Fibroblast of pulmonary artery (primary cell): ENCODE measurements at places on chromosomes 3 and 15.

GRCh38 chr3:30894521-30895251, at the start of gene GADL1:
Gene GADL1 (minus strand): TSS chr3:30894661. CDS start chr3:30894614, 47 bp downstream.
- peak; percentile 11 for DNase-seq

- no peak for DNase-seq
Observed at GRCh38 chr15:41575282-41575681, 16.3 kb downstream of the TYRO3 start.

GRCh38 chr3:102735311-102735710, 300.5 kb downstream of the ZPLD1 start:
- DNase-seq = no peak

GRCh38 chr3:57038466-57039164, 21.8 kb upstream of the SPATA12 start:
- DNase-seq = no peak

DNA sequence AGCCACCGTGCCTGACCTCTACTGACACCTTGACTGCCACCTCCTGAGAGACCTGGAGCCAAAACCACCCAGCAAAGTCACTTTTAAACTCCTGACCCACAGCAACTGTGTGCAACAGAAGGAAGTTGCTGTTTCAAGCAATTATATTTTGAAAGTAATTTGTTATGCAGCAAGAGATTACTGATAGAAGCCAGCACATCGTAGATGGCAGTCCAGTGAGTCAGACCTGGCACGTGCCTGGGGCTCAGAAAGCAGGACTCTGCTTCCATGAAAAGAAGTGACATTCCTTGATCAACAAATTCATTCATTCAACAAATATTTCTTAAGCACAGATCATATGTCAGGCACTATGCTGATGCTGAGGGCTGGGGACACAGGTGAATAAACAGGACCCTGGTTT, 5.7 kb upstream of the CSPG4 start:
- peak; percentile 66 for DNase-seq

GRCh38 chr15:89081878-89082277, 6.4 kb upstream of the ABHD2 start:
- no peak for DNase-seq

DNA sequence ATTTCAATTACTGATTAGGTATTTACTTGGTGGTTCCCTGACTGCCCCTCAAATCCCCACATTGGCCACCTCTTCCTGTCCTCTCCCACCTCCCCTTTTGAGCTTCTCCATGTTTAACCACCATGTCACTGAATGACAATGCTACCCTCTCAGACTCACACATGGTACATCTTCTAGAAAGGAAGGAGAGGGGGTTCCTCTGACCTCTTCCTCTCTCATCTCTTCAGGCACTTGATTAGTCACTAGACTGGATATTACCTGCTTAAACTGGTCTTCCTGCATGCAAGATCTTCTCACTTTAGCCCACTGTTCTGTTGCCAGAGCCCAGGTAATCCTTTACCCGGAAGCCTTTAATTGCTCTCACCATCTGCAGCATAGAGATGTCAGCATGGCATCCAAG, 64.9 kb downstream of the DIPK2A start:
- no peak for DNase-seq

- DNase-seq = no peak
Observed at GRCh38 chr3:119616056-119616455, 18.4 kb downstream of the PLA1A start.

GRCh38 chr3:143207338-143207961, 87.9 kb downstream of the CHST2 start:
- DNase-seq = peak; percentile 46

DNA sequence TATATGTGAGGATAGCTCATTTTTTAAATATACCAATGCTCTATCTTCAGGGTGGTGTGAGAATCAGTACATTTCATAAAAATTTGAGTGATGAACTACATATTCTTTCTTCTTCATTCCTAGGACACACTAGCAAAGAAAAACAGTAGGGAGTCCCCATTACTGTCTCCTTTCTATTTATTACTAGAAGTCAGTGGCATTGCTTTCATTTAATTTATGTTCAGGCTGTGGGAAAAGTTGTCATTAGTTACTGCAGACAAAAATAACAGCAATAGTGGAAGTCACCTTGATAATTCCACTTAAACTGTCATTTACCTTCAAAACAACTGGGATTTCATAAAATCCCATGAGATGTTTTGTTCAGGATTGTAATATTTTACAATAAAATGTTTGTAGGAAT, 446.4 kb downstream of the GBE1 start:
- no peak for DNase-seq

- no peak for DNase-seq
Observed at GRCh38 chr3:130606336-130606735, 89.4 kb downstream of the COL6A6 start.

DNA sequence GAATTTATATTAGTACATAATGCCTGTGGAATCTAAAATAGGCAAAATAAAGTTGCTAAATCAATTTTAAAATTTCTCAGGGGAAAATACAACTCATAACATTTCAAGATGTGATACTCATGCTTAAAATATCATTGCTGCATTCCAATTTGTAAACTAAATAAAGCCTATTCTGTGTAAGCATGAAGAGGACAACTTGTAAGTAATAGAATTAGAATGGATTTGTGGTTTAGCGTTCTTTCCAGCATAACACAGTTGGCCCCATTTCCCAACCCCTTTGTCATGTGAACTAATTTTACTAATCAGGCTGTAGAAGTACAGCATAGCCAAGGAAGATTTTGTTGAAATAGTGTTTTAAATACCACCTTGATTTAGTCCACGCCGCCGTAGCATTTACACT, 437.2 kb downstream of the SI start:
- DNase-seq = no peak

- peak; percentile 85 for DNase-seq
Observed at GRCh38 chr3:101512646-101513418, at the start of gene SENP7. Gene SENP7 (minus strand): TSS chr3:101513212. CDS start chr3:101513130, 82 bp downstream.

- no peak for DNase-seq
Observed at GRCh38 chr3:43215663-43216275, 70.6 kb upstream of the SNRK start.

DNA sequence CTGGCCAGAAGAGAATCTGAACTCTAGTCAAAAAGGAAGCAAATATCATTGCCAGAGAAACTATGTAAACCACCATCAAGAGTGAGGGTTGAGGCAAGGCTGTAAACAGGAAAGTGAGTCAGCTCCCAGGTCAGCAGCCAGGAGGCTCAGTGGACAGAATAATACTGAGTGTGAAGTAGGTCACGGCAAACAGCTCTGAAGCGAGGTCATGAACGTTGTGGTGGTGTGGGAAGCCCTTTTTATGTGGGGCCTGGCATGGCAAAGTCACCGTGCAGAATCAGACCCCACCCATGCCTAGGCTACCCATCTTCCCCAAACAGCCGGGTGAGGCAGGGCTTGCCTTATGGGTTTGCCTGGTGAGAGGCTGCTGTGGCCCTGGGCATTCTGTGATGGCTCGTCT, 43.9 kb downstream of the THBS1 start:
- peak; percentile 93 for DNase-seq

DNA sequence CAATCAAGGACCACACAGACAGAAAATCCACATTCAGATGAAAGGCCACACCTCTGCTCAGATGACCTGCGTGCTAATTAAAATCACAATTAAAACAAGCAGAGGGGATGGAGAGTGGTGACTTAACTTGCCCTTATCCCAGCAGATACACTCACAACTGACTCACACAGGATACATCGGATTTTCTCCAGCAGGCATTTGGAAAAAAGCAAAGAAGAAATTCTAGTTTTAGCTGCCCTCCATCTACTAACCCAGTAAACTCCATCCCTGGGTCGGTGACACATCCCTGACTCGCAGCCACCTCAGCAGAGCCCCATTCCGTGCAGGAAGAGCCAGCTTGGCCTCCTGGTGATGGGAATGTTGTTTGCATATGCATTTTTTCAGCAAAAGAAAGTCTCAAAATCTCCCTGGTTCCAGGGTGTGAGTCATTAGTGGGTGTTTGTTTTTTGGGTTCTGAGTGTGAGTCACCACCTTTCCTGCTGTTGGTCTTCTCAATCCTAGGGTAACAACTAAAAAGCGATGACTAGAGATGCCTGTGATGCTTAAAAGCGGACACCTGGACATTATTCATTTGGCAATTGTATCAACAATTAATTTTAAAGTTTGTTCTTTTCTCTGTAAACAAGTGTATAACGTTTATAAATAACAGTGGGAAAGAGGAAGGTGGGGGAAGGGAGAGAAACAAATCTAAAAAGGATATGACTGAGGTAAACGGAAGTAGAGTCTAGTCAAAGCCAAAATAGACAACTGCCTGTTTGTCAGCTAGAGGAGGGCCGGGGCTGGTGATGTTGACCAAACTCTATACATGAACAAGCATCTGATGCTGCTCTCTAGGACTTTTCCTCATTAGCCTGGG, 49.8 kb upstream of the SLC4A7 start:
- DNase-seq = peak; percentile 96

DNA sequence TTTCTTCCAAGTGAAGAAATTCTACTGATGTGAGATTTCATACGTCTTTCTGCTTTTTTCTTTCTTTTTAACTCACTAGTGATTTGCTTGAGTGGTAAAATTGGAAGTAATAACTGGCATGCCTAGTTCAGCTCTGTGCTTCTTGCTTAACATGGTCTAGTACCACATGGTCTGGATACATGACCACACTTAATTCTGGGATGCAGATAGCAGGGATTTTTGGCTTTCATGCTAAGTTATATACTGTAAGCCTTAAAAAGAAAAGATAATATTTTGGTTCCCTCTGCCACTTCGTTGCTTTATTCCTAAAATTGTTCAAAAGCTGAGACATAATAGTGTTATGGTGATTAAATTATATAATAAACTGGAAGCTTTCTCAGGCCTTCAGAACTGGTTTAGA, 174.3 kb downstream of the OXSM start:
- no peak for DNase-seq

DNA sequence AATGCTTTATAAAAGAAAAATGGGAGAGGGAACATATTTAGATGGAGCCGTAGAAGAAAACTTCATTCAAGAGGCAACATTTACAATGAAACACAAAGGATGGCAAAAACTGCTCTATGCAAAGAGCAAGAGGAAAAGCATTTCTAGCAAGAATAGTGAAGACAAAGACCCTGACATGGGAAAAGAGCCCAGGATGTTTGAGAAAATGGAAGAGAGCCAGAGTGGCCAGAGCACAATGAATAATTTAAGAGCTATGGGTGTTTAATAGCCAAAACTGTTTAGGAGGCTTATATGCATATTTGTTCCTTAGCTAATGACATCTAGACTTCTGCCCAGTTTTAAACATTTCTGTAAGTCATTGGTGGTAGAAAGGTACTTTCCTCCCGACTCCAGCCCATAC, 25.4 kb upstream of the SEMA6D start:
- no peak for DNase-seq

DNA sequence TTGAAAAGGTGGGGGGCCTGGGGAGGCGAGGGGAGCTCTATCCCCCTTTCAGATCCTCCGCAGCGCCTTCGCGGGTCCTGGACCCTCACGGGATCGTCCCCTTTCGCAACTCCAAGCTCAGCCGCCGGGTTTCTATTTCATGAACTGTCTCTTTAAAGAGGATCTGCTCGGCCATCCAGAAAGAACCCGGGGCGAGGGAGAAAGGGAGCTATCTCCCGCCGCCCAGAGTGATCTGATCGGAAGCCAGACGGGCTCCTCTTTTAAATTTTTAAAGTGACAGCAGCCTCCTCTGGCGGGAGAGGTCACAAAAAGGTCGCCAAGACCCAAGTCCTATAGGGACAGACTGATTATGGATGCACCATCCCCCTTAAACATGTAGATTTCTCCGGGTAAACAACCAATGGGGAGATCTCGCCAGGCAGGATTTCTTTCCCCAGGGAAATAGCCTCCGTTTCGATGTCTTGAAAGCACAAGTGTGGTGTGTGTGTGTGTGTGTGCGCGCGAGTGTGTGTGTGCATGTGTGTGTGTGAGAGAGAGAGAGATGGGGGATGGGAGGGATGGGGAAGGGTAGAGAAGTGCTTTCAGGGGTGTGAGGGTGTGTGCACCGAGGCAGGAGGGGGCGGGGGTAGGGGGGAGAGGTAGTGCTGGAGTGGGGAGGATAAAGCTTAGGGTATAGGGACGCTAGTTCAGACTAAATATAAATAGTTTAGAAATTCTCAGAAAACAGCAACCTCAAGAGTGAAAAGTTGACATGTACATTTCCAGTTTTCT, 516.1 kb downstream of the MECOM start:
- DNase-seq = peak; percentile 86

DNA sequence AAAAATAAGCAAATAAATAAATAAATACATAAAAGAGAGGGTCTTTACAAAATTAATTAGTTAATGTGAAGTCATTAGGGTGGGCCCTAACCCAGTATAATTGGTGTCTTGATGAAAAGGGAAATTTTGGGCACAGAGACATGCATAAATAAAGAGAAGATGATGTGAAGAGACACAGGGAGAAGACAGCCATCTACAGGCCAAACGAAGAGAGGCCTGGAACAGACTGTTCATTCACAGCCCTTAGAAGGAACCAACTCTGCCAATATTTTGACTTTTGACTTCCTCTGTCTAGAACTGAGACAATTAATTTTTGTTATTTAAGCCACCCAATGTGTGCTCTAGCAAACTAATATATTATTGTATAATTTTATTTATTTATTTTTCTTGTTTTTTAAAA, 29.6 kb upstream of the SELENOK start:
- DNase-seq = peak; percentile 24

GRCh38 chr15:100769043-100769974, 110.3 kb upstream of the ALDH1A3 start:
- DNase-seq = no peak

- peak; percentile 52 for DNase-seq
Observed at GRCh38 chr3:171950373-171950772, 89.0 kb upstream of the FNDC3B start.

DNA sequence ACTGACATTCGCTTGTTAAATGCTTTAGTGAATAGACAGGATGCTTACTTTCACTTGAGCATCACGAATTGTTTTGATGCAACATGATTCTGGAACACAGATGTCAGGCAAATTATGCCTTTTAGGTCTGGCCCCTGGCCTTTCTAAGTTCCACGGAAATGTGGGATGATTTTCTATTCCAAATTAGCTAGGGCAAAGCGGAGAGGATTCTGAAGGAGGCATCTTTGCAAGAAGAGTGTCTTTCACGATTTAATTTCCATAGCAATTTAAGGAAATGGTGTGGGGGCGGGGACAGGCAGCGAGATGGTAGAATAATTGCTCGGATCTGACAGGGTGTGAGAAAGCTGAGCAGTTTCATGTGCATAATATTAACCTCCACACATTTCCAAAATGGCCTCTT, 238.5 kb upstream of the KCNMB2 start:
- DNase-seq = no peak
